Chondrocyte (in vitro differentiated cells): ENCODE measurements at places on chromosomes 7 and 10. TPM values are rescaled to one million over a fixed set of nuclear protein-coding genes. Genes with fewer than 3 reads are reported as not detected.

DNA sequence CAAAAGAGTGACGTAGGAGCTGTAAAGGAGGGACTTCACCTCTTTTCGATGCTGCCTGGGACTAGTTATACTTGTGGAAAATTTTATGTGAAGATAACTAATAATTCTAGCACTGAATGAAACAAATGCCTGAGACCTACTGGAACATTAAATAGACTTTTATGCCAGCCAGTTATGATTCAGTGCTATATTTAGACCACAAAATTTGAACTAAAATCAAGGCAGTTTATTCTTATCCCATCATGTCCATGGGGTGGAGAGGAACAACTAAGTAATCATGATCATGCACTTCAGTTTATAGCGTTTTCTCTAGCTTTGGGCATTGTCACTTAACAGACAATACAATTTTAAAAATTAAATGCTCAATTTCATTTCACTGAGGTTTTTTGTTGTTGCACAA, 76.7 kb downstream of the ZEB1 start:
- H3K4me1 ChIP-seq, result peaks cover 33% of the 10 kb centered on the region
- H3K27me3 ChIP-seq, result no peaks in the 10 kb centered on the region
- H3K27ac ChIP-seq, result peak overlapping the region; percentile 64
- DNase-seq, result no peak

SH2D4B gene
- total RNA-seq, result 0.07 TPM in 1 of 3 replicates, not detected in the others

DNA sequence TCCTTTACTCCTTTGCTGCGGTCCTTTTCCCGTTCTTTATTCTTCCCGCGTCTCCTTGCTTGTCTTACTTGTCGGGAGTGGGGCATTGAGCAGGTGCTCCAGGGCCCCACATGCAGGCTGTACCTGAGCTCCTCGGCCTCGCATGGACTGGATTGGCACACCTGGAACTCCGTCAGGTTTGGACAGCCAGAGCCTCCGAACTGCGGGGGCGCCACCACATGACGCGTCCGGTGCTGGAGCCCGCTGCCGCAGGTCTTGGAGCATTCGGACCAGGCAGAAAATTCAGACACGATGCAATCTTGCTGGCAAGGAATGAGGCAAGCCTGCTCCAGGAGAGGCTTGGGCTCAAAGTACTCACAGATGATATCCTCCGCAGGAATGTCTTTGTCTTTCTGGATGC, 195.7 kb downstream of the THSD7A start:
- H3K4me3 ChIP-seq, result no peak overlapping the region
- DNase-seq, result peak; percentile 59
- H3K27ac ChIP-seq, result no peak overlapping the region

DNA sequence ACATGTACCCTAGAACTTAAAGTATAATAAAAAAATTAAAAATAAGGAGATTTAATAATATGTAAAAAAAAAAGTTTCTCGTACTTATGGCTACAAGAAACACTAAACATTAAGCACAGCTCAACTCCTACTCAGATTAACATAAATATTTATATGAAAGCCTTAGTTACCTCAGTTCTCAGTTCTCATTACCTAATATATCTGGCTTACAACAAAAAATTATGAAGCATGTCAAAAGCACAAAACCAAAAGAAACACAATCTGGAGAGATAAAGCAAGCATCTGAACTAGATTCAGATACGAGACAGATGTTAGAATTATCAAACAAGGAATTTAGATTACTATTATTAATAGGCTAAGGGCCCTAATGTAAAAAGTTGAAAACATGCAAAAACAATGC, 40.1 kb downstream of the RNF133 start:
- no peak for DNase-seq
- peaks cover 2% of the 10 kb centered on the region for H3K27me3 ChIP-seq
- no peak overlapping the region for H3K4me3 ChIP-seq
- H3K4me1 ChIP-seq, result no peaks in the 10 kb centered on the region
- H3K36me3 ChIP-seq, result no peaks in the 10 kb centered on the region

GRCh38 chr10:70096705-70097420, 35.8 kb downstream of the AIFM2 start:
- H3K27ac ChIP-seq, result no peak overlapping the region
- no peaks in the 10 kb centered on the region for H3K27me3 ChIP-seq
- H3K4me3 ChIP-seq, result no peak overlapping the region
- DNase-seq, result peak; percentile 54
- H3K36me3 ChIP-seq, result peaks cover 41% of the 10 kb centered on the region

DNA sequence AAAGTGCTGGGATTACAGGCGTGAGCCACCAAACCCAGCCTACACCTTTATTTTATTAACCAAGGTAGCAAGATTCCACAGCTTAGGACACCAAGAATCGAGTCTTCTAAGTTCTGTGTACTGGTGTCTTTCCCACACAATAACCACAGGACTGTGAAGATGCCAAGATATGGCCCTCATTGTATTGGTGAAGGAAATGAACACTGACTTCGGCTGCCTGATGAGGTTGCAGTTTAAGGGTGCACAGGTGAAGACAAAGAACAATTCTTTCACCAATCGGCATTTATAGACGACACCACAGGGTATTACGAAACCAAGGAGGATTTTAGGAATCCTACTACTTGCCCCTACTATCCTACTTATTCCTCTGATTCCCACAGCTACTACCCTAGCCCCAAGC, 47.5 kb upstream of the SVOPL start:
- DNase-seq, result no peak
- H3K27ac ChIP-seq, result no peak overlapping the region
- H3K36me3 ChIP-seq, result no peaks in the 10 kb centered on the region

RADIL gene
- total RNA-seq, result 0.82 to 1.2 TPM (median 1.00 TPM) in 3 replicates

GRCh38 chr7:51213618-51214017, 103.0 kb downstream of the COBL start:
- H3K4me3 ChIP-seq, result no peak overlapping the region
- no peaks in the 10 kb centered on the region for H3K4me1 ChIP-seq

GRCh38 chr10:115045499-115045898, 47.7 kb upstream of the ATRNL1 start:
- H3K27ac ChIP-seq, result no peak overlapping the region
- DNase-seq, result no peak
- no peaks in the 10 kb centered on the region for H3K27me3 ChIP-seq
- peaks cover 21% of the 10 kb centered on the region for H3K4me1 ChIP-seq
- no peak overlapping the region for H3K4me3 ChIP-seq

GRCh38 chr10:98956576-98957260, 278.9 kb downstream of the HPSE2 start:
- no peak for DNase-seq
- H3K36me3 ChIP-seq, result no peaks in the 10 kb centered on the region
- no peaks in the 10 kb centered on the region for H3K4me1 ChIP-seq
- no peak overlapping the region for H3K27ac ChIP-seq

RASA4B gene
- total RNA-seq, result 7.5 to 12.3 TPM (median 9.9 TPM) in 3 replicates

GPR158 gene
- total RNA-seq, result 0.08 to 0.39 TPM (median 0.10 TPM) in 3 replicates

DNA sequence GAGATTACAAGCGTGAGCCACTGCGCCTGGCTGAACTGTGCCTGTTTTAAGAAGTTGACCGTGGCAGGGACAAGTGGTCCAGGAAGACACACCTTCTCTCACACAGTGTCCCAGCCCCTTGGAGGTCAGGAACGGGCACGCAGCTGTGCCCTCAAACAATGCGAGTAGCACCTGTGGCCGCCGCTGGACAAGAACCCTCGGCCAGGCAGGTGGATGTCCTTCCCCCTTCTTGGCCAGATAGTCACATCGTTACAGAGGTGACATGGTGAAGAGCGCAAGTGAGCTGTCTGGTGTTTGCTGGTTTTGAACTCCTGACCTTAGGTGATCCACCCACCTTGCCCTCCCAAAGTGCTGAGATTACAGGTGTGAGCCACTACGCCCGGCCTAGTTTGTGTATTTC, 8.8 kb downstream of the ZFAND2A start:
- H3K4me1 ChIP-seq, result no peaks in the 10 kb centered on the region
- H3K27me3 ChIP-seq, result no peaks in the 10 kb centered on the region
- DNase-seq, result peak; percentile 70
- no peak overlapping the region for H3K27ac ChIP-seq

- peaks cover 25% of the 10 kb centered on the region for H3K4me1 ChIP-seq
- no peak overlapping the region for H3K4me3 ChIP-seq
- DNase-seq, result no peak
- H3K36me3 ChIP-seq, result no peaks in the 10 kb centered on the region
- no peak overlapping the region for H3K27ac ChIP-seq
Measured at GRCh38 chr7:116632384-116632783, 39.6 kb upstream of the MET start.

LEP gene
- total RNA-seq, result not detected in 3 replicates

GRCh38 chr7:157794746-157795065, 457.9 kb downstream of the DNAJB6 start:
- no peaks in the 10 kb centered on the region for H3K4me1 ChIP-seq
- no peak overlapping the region for H3K4me3 ChIP-seq
- H3K27ac ChIP-seq, result no peak overlapping the region
- DNase-seq, result no peak

LRRC27 gene
- 10.2 to 14.4 TPM (median 13.2 TPM) in 3 replicates for total RNA-seq

AKR1B15 gene
- not detected in 3 replicates for total RNA-seq

NRF1 gene
- 10.3 to 13.3 TPM (median 12.3 TPM) in 3 replicates for total RNA-seq

DNA sequence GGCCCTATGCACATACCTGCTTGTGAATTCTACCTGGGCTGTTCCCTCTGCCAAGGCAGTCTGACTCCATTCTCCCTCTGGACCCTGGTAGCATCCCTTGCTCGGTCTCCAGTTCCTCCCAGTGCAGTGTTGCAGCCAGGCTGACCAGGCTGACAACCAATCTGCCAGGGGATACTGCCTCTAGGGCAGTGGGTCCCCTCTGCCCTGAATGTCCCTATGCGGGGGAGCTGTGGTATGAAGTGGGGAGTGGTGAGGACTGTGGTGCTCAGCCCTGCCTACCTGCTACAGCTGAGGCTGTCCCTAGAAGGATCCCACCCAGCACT, 48.0 kb upstream of the CAMK2B start:
- peak; percentile 52 for DNase-seq
- H3K27ac ChIP-seq, result no peak overlapping the region
- H3K27me3 ChIP-seq, result peaks cover 2% of the 10 kb centered on the region
- H3K4me3 ChIP-seq, result no peak overlapping the region
- no peaks in the 10 kb centered on the region for H3K36me3 ChIP-seq

CHST15 gene
- total RNA-seq, result 26.1 to 43.8 TPM (median 42.8 TPM) in 3 replicates

DNA sequence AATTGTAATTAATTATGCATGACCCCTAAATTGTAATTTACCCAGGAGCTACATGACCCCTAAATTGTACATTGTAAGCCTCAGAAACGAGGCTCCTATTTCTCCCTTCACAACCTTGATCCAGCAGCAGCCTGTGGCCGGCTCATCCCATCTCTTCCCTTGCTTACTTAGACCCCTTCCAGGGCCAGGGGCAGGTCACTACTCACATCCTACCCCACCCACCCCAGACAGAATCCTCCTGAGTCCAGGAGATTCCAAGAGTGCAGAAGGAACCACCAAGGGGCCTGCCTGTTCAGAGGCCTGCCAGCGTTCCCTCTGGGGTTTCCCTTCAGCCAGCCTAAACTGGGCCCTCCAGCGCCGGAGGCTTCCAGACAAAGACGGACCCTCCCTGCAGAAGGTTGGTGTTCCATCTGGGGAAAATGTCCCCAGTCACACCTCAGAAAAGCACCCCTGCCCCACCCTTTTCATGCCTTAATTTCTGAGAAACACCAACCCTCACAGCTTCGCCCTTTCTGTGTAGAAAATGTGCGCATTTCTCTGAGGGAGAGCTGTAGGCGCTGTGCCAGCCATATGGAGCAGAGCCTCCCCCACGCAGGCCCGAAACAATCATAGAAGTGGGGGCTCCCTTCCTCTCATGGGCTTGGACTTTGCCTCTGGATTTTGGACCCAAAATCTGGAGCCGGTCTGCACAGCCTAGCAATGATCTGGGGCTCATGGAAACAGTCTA, 19.2 kb downstream of the LEP start:
- H3K27me3 ChIP-seq, result peaks cover 3% of the 10 kb centered on the region
- no peak for DNase-seq
- H3K4me1 ChIP-seq, result peaks cover 12% of the 10 kb centered on the region
- H3K27ac ChIP-seq, result no peak overlapping the region
- H3K4me3 ChIP-seq, result no peak overlapping the region
- peaks cover 4% of the 10 kb centered on the region for H3K36me3 ChIP-seq

GRCh38 chr10:22833781-22834180, 94.1 kb upstream of the ARMC3 start:
- no peaks in the 10 kb centered on the region for H3K36me3 ChIP-seq
- H3K4me3 ChIP-seq, result no peak overlapping the region
- H3K27me3 ChIP-seq, result no peaks in the 10 kb centered on the region
- H3K27ac ChIP-seq, result no peak overlapping the region

DNA sequence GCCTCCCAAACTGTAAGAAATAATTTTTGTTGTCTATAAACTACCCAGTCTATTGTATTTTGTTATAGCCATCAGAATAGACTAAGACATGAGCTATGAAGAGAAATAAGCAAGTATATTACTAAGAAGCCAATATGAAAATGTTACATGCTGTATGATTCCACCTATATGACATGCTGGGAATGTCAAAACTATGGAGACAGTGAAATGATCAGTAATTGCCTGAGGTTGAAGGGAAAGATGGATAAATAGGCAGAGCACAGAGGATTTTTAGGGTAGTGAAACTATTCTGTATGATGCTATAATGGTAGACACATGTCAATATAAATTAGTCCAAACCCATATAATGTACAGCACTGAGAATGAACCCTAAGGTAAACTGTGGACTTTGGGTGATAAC, 261.3 kb upstream of the PCDH15 start:
- no peaks in the 10 kb centered on the region for H3K36me3 ChIP-seq
- no peak for DNase-seq
- H3K4me3 ChIP-seq, result no peak overlapping the region

- H3K4me3 ChIP-seq, result peak overlapping the region; percentile 38
- H3K27ac ChIP-seq, result peak overlapping the region; percentile 87
- no peak for DNase-seq
- H3K36me3 ChIP-seq, result peaks cover 4% of the 10 kb centered on the region
- no peaks in the 10 kb centered on the region for H3K27me3 ChIP-seq
- H3K4me1 ChIP-seq, result peaks cover 95% of the 10 kb centered on the region
Measured at GRCh38 chr10:113047963-113048781, 98.1 kb downstream of the TCF7L2 start.

BTBD16 gene
- 0.10 to 0.29 TPM in 2 of 3 replicates, not detected in the other for total RNA-seq

- H3K4me1 ChIP-seq, result peaks cover 42% of the 10 kb centered on the region
- H3K4me3 ChIP-seq, result no peak overlapping the region
Measured at GRCh38 chr7:128268233-128268632, 27.2 kb downstream of the LEP start.

DNA sequence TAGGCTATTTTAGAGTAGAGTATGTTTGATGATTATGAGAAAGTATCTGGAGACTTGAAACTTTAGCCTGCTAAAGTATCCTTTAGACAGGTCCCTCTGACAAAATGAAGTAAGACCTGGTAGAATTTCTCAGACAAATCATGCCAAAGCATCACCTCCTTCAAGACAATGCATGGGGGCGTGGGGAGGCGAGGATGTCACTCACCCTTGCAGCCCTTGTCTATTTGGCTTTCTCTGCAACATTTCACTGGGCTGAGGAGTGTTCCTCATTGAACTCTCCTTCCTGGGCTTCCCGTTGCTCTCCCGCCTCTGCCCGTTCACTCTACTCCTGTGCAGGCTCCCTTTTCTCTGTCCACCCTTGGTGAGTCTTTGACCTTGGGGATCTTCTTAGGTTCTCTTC, 98.5 kb downstream of the JAZF1 start:
- no peak for DNase-seq
- H3K27me3 ChIP-seq, result no peaks in the 10 kb centered on the region
- H3K4me3 ChIP-seq, result no peak overlapping the region
- H3K36me3 ChIP-seq, result no peaks in the 10 kb centered on the region
- H3K27ac ChIP-seq, result no peak overlapping the region

- H3K27me3 ChIP-seq, result peaks cover 14% of the 10 kb centered on the region
- no peak overlapping the region for H3K4me3 ChIP-seq
- DNase-seq, result no peak
- H3K27ac ChIP-seq, result no peak overlapping the region
- H3K36me3 ChIP-seq, result no peaks in the 10 kb centered on the region
Measured at GRCh38 chr10:98292971-98293370, 25.0 kb upstream of the LOXL4 start.
